PC-9 (cell line): ENCODE measurements at places on chromosomes 2 and 18. TPM values are rescaled to one million over a fixed set of nuclear protein-coding genes. Genes with fewer than 3 reads are reported as not detected.

Gene GPR39
- total RNA-seq = 14.1 and 20.9 TPM in 2 replicates

Gene CYP20A1
- total RNA-seq = 6.8 and 6.9 TPM in 2 replicates

Gene TUBA4B
- total RNA-seq = not detected in 2 replicates

Gene CYRIA
- total RNA-seq = 3.9 and 4.0 TPM in 2 replicates

DNA sequence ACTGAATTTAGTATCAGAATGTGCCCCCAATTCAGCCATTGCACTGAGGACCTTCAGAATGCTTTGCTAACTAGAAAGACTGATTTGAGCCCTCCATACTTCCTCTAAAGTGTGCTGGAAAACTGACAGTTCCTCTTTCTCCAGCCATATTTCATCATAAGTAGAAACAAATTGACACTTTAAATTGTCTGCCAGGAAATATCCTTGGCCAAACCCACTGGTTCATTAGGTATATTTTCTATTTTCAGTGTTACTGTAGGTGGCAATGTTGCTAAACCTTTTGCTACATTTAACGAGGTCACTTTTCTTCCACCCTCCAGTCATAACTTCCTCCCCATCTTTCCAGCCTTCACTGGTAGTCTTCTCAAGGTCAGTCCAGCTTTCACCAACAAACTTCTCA is 21.5 kb downstream of the SP5 start:
- no peak for DNase-seq

DNA sequence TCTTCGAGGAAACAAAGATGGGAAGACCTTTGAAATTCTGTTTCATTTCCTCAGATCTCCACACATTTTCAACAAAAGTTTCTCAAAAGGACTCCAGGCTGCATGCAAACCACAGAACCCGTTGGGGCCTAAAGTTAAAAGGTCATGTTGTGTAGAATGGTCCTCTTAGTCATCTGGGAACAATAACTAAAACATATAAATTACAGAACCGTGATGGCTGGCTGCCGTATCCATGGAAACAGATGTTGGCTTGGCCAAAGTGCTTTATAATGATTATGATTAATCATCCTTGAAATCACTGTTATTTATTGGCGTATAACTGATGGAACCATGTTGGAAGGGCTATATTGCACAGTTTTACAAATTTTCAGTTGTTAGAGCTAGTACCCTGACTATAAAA is 182.8 kb upstream of the CRIM1 start:
- DNase-seq = no peak

DNA sequence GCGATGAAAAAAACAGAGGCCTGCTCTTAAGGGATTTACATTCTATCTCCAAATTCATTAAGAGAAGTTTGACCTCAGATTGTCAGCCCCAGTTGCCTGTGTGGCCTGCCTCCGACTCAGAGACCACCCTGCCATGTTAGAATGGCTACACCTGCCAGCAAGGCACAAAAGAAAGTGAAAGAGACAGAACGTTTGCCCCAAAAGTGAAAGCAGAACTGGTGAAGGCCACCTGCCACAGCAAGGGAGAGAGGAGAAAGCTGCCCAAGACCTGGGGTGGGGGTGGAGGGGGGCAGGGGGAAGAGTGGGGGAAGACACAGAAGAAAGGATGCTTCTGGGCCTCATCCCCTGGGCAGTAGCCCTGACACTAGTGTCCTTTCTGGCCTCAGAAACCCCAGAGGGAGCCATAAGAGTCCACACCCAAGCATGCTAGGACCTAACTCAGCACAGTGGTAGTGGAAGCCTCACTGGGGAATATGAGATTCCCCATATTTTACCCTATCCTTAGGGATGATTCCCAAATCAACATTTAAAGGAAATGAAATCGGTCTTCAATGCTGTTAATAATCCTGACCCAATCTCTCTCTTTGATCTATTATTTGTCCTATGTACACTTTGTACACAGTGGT is 389.7 kb downstream of the TXNL1 start:
- no peak for DNase-seq

Gene SERPINB13
- total RNA-seq = not detected in 2 replicates

DNA sequence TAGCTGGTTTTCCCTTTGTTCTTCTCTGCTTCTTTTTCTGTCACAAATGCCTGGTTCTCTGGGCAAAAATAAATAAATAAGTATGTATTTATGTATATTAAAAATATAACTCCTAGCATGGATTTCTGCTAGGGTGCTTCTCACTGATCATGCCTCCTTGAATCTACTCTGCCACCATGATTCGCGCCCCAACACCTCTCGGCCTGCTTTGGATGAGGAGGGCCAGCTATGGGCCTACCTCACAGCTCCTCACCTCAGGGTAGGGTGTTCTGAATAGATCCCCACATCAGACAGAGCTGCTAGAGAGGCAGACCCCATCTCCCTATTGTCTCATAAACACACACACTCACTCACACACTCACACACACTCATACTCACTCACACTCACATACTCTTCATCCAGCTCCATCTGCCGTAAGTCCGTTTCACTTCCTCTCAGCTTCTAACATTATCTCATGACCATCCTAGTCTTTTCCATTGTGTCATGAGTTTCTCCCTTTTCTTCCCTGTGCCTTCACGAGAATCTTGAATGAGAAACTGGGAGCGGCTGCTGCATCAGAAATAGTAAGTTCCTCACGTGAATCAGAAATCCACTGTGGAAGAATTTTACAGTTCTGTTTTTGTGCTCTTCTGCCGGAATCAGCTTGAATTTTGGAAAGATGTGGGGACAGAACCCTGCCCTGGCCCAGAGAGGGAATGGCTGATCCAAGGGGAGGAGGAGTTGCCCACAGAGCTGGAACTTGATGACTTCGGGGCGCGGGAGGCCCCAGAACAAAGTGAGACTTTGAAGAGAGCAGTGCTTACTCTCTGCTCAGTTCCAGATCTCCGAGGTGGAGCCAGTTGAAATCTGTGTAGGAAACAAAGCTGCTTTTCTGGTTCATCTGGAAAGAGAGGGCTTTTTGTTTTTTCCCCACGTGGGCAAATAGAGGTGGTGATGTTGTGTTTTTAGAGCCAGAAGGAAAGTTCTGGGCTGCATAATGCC is 20.9 kb downstream of the ANXA4 start:
- peak; percentile 48 for DNase-seq

Gene UGT1A10
- total RNA-seq = not detected in 2 replicates

Gene RAMP1
- 48.5 and 48.7 TPM in 2 replicates for total RNA-seq

- no peak for DNase-seq
These were observed 9.0 kb upstream of the KCNG2 start for GRCh38 chr18:79788734-79789085.

DNA sequence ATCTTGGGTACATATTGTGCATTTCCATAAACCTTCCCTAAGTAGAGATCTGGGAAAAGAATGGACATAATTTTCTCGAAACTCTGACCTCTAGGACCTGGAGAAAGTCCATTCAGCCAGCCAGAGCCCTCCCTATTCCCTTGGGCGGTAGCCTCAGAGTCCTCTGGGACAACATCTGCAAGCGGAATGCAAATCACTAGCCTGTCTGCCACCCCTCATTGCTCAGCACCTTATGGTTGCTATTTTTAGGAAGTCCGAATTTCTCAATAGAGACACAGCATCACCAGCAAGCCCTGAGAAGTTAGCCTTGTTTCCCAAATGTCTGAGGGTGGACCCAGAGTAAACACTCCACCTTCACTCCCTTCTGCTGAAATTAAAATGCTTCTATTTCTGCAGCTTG is 17.6 kb upstream of the CD28 start:
- DNase-seq = no peak
